ENCODE measurements at places on chromosomes 6 and 20.

- DNase-seq = no peak
Observed at GRCh38 chr20:44576297-44576696, 6.1 kb upstream of the PKIG start.

DNA sequence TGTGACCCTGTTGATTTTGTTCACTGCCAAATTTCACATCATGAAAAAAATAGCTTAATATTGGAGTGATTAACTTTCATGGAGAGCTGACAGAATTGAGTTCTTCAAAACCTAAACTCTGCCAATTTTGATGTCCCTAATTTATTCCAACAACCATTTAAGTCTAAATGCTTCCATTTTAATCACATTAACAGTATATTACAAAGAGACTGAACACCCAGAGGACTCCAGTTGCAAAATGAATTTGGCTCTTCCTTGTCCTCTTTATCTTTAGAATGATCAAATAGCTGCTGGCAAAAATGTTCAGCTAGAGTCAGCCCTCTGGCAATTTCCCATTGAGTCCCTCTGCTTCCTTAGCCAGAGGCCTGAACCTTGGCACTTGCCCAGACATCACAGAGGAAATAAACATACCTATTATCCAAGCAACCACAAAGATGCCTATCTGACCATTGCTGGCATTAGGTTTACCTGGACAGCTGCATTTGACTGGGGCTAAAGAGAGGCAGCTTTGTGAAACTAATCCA, 299.0 kb upstream of the STXBP5 start:
- no peak for DNase-seq

DNA sequence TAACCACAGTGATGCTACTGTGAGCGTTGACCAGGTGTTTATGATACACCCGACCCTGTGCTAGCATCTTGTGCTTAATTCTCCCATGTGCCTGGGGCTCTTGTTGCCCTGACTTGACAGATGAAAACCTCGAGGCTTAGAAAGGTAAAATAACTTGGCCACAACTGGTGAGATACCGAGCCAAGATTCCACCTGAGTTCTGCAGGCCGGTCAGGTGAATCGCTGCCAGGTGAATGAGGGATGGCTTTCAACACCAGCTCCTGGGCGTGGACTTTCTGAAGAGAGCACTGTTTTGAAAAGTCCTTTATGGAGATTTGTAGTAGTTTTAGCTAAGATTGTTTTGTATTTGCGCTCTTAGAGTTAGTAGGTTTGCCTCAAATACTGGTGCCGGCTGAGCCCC, 12.2 kb upstream of the ZNF831 start:
- DNase-seq = no peak

DNA sequence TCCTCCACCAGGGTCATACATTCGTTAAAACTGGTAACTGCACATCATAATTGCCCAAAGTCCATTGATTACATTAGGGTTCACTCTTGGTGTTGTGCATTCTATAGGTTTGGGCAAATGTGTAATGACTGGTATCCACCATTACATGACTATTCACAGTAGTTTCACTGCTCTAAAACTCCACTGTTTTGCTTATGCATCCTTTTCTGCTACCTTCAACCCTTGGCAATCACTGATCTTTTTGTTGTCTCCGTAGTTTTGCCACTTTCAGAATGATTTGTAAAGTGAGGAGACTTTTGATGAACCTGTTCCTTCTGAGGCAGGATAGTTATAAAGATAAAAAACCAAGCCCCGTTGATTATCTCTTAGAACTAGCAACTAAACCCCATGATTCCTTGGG, 187.3 kb upstream of the MCHR2 start:
- DNase-seq = no peak

DNA sequence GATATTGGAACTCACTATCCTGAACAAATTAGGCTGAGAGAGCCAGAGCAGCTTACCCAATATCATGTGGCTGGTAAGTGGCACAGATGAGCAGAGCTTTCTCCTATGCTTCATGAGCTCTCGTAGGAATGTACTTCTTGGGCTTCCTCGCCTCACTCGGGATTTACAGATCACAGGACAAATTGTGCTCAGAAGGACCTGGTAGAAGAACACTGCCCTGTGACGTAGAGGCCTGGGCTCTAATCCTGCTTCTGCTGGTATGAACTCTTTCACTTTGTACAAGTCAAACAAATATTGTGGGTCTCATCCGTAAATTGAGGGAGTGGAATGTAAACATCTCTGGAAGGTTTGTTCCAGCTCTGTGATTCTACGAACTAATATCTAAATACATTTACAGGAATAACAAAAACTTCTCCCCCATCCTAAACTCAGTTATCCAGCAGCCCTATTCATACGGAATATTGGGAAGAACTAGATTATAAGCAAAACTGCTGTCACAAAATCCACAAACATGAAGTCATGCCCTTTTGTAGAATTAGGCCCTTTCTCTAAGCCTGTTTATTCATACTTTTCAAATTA, 187.6 kb downstream of the CLIC5 start:
- DNase-seq = no peak

DNA sequence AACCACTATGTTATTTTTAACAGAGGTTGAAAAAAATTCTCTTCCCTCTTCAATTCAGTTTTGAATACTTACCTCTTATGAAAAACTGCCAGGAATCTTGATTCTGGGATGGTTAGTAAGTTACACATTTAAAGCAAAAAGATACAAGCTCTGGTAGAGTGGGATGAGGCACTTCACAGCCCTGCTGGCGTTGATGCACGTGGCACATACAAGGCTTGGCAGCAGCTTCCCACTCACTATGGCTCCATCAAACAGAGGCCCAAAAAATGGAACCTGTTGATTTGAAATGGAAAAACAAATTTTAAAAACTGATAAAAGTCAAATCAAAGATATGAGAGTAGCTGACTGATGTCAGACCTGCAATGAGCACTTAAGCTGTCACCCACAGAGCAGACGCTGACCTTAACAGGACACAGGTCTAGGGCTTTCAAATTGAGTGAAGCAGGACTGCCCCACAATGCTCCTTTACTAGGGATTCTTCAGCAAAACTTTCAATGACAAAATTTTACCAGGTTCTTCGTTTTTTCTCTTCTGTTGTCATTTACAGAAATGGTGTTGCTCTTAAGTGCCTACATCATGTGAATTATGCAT, 104.9 kb downstream of the INSM1 start:
- no peak for DNase-seq

GRCh38 chr20:38599410-38599882, 2.2 kb upstream of the ARHGAP40 start:
- DNase-seq = no peak

DNA sequence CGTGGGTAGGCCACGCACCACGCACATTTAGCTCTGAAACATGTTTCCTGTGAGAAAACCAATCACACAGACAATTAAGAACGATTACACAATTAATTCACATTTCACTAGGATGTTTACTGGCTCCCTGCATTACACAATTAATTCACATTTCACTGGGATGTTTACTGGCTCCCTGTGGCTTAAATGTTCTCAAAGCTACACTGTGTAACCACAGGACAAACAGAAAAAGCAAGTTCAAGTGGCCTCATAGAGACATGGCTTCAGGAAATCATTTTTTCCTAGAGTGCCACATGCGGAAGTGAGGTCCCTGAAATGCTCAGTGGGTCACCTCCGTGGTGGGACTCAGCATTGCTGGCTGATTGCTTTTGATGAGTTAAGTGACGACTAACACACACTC, 61.7 kb upstream of the XRN2 start:
- no peak for DNase-seq

DNA sequence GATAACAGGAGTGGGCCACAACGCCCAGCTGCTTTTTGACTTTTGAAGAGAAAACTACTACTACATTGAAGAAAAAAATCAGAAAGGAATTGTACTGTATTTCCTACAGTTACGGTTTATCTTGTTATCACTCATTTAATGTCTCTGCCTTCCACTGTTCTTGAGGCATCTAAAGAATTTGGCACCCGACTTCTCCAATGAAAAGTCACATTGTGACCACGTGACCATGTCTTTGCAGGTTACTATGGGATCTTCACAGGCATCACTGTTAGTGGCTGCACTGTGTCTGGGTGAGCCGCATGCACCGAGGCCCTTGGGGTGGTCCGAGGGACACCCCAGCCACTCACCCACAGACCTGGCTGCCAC, 26.8 kb downstream of the RRBP1 start:
- DNase-seq = no peak

All from stimulated activated naive CD4-positive, alpha-beta T cell (primary cell).